ENCODE measurements at places on chromosomes 1 and 21. TPM values are rescaled to one million over a fixed set of nuclear protein-coding genes. Genes with fewer than 3 reads are reported as not detected.

GRCh38 chr1:173082913-173083312 lies 32.2 kb upstream of the TNFSF18 start:
- peaks cover 16% of the 10 kb centered on the region for H3K27me3 ChIP-seq
- H3K4me1 ChIP-seq, result no peaks in the 10 kb centered on the region
- no peak for DNase-seq
- no peaks in the 10 kb centered on the region for H3K36me3 ChIP-seq
- H3K27ac ChIP-seq, result no peak overlapping the region
- H3K4me3 ChIP-seq, result no peak overlapping the region

DNA sequence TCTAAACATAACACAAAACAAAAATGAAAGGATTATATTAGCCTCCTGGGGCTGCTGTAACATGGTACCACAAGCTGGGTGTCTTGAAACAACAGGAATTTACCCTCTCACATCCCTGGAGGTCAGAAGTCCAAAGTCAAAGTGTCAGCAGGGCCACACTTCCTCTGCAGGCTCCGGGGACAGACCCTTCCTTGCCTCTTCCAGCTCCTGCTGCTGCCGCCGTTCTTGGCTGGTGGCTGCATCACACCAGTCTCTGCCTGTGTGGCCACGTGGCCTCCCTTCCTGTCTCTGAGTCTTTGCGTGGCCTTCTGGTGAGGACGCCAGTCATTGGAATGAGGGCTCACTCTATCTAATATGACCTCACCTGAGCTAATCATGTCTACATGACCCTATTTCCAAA lies 8.2 kb downstream of the SLC37A1 start:
- H3K27ac ChIP-seq, result no peak overlapping the region
- no peak for DNase-seq
- peaks cover 19% of the 10 kb centered on the region for H3K36me3 ChIP-seq
- H3K27me3 ChIP-seq, result no peaks in the 10 kb centered on the region
- H3K4me3 ChIP-seq, result no peak overlapping the region

DNA sequence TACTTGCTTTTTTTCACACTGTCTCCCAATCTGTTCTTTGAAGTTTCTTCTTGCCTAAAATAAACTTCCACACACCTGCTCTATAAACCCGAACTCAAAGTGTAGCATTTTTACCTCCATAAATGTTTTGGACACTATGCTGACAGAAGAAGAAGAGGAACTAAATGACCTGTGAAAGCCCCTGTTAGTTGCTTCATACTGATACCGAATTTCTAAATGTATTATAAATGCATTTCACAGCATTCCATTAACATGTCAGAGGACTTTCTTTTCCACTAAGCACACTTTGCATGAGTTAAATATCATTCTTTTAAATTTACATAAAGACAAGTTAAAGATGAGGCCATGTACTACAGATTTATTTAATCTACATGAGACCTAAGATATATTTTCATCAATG lies 281.0 kb downstream of the SMYD3 start:
- no peaks in the 10 kb centered on the region for H3K4me1 ChIP-seq
- DNase-seq, result no peak
- no peaks in the 10 kb centered on the region for H3K27me3 ChIP-seq
- H3K27ac ChIP-seq, result no peak overlapping the region
- H3K36me3 ChIP-seq, result no peaks in the 10 kb centered on the region

- DNase-seq, result no peak
- no peaks in the 10 kb centered on the region for H3K4me1 ChIP-seq
- H3K36me3 ChIP-seq, result no peaks in the 10 kb centered on the region
- no peak overlapping the region for H3K4me3 ChIP-seq
- no peak overlapping the region for H3K27ac ChIP-seq
These were observed 230.5 kb downstream of the TPR start for GRCh38 chr1:186144505-186144904.

- H3K36me3 ChIP-seq, result no peaks in the 10 kb centered on the region
- no peaks in the 10 kb centered on the region for H3K4me1 ChIP-seq
- DNase-seq, result no peak
These were observed 19.2 kb downstream of the SYT6 start for GRCh38 chr1:114134518-114134917.

Gene TRIM17
- total RNA-seq, result 2.6 TPM

Gene KCND3
- total RNA-seq, result not detected

Gene CGN
- total RNA-seq, result 0.70 TPM
